Mucosa of gallbladder (tissue), 1 donor: ENCODE measurements at places on chromosomes 11 and 22. TPM values are rescaled to one million over a fixed set of nuclear protein-coding genes. Genes with fewer than 3 reads are reported as not detected.

GRCh38 chr22:32204856-32205722 is at the start of gene RFPL2:
RFPL2 (minus strand) TSS chr22:32205073; CDS start chr22:32202451, 2,622 bp downstream.
- peak; percentile 13 for DNase-seq

The EFEMP2 gene
- 86.5 TPM for total RNA-seq

The FOLR3 gene
- 0.26 TPM for total RNA-seq

The ACRV1 gene
- not detected for total RNA-seq

GRCh38 chr11:68661014-68661413 is 23.3 kb upstream of the GAL start:
- DNase-seq = no peak
